ENCODE measurements at places on chromosomes 7 and 10.

GRCh38 chr10:104067525-104067924 is 18.2 kb downstream of the COL17A1 start:
- no peak for DNase-seq

DNA sequence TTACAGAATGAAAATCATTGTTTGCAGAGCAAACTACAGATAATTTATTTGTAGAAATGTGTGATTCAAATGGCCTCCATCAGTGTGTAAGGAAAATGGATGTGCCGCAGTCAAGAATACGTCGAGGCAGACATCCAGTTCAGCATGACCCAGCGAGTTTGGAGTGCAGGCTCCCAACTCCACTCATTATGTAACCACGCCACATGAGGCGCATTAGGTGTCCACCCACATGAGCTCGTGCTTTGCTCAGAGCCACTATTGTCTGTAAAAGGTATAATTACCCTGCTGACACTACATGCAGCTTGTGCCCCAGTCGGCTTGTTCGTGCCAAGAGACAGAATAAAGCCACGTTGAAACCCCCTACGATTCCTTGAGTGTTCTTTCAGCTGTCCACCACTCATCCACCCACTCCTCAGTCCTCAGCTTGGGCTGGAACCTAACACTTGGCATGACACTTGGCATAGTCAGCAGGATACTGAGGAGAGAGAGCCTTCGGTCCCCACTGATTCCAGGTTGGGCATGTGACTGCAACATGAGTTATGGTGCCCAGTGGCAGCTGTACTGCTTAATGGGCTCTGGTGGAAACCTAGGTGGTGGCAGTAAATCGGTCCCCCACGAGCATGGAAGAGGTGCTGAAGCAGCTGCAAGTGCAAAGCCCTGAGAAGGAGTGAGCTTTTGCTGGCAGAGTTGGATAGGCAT is 102.7 kb downstream of the BICC1 start:
- DNase-seq = no peak

- DNase-seq = no peak
Measured at GRCh38 chr7:104791080-104791479, 222.9 kb upstream of the KMT2E start.

GRCh38 chr10:125521721-125522680 is 161.0 kb downstream of the TEX36 start:
- DNase-seq = peak; percentile 2

- DNase-seq = no peak
Measured at GRCh38 chr7:98203964-98204605, 7.2 kb upstream of the BHLHA15 start.
